ENCODE measurements at places on chromosomes 5 and 9.

DNA sequence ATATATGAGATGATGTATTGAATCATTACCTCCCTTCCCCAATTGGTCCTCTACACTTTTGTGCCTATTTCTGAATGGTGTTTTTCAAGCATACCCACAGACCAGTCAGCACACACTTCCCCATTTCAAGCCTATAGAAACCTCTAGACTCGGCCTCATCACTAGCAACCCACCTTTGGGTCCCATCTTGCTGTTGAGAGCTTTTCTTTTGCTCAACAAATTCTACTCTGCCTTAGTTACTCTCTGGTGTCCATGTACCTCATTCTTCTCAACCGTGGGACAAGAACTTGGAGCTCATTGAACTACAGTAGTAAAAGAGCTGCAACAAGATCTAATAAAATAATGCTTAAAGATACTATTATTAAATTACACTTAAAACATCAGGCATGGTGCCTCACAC is 49.0 kb upstream of the KDM4C start:
- DNase-seq = no peak

DNA sequence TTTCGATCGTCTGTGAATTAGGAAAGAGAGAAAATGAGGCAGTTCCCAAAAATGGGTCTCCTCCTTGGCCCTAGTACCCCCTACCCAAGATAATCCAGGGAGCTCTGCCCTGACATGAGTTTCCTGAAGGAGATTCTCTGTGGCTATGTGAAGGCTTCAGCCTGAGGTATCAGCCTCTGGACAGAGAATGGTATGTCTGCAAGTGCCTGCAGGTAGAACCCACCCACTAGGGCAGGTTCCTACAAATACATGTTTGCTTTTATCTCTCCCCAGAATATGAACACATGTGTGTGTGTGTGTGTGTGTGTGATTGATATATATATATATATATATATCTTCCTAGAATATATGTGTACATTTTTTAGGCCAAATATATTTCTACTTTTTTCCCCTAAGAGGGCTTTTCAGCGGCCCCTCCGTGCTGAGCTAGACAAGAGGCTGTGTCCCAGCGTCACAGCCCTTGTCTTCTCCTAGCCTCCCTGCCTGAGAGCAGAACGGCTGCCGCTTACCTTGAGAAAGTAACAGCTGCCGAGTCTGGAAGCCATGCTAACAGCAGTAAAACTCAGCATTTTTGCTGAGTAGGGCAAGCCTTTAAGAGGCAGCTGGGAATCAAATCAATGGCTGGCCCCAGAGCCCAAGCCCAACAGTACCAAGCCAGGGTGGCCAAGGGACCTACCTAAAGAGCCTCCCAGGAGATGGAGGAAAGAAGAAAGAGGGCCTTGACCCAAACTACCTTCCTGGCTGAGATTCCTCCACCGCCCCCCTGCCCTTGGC is 2.1 kb downstream of the BRINP1 start:
- no peak for DNase-seq

- DNase-seq = no peak
These were observed 224.8 kb upstream of the VLDLR start for GRCh38 chr9:2396622-2397285.

DNA sequence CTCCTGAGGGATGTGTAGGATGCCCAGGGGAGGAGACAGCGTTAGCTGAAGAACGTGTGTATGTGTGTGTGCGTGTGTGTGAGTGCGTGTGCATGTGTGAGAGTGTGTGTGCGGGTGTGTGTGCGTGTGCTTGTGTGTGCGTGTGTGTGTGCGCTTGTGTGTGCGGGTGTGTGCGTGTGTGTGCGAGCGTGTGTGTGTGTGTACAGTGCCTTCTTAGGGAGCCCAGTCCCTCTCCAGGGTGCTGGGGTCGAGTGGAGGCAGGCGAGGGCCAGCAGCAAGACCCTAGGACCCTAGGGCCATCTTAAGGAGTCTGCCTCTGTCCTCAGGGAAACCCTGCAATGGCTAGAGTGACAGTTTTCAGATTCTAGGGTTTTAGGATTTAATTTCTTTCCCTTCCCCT is 26.0 kb upstream of the STXBP1 start:
- no peak for DNase-seq

DNA sequence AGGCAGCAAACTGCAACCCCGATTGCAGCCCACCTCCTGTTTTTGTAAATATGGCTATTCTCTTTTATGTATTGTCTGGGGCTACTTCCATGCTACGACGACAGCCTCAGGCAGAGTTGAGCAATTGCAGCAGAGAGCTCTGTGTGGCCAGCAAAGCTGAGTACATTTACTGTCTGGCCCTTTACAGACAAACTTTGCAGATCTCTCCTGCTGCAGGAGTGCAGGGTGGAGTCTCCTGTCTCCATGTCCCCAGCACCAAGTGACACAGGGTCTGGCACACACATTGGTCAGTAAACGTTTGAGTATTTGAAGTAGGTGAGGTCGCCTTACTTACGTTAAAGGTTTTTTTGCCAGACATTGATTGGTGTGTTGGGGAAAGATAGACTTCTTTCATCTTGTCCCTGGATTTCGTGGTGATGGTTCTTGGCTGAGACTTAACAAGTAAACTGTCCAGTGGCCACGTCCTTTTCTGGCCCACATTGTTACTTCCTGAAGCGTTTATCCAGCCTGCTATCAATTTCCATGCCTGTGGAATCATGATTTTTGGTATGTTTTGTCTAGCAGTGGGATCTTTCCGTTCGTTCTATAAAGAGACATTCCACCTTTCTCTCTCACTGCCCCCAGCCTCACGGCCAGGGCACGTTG is 27.2 kb downstream of the PRRC2B start:
- DNase-seq = peak; percentile 49

DNA sequence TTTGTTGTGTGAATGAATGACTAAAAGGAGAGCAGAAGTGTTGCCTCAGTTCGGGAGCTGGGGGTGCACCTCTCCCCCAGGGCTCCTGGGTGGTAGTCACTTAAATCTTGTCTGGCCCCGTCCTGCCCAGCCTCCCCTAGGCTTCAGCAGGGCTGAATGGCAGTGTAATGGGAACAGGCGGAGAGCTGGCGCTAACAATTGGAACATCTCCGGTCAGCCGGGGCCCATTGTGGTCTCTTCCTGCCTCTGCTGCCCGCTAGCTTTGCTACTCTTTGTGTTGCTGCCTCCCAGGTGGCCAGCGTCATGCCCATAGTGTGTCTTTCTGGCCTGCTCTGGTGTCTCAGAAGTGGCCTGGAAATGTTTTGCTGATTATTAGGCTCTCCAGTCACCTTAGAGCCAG is 62.3 kb downstream of the RGS3 start:
- DNase-seq = no peak

GRCh38 chr5:135461481-135462151 is 9.5 kb upstream of the TIFAB start:
- no peak for DNase-seq

- DNase-seq = peak; percentile 44
These were observed 720 bp downstream of the NOTCH1 start for GRCh38 chr9:136544964-136545691.

DNA sequence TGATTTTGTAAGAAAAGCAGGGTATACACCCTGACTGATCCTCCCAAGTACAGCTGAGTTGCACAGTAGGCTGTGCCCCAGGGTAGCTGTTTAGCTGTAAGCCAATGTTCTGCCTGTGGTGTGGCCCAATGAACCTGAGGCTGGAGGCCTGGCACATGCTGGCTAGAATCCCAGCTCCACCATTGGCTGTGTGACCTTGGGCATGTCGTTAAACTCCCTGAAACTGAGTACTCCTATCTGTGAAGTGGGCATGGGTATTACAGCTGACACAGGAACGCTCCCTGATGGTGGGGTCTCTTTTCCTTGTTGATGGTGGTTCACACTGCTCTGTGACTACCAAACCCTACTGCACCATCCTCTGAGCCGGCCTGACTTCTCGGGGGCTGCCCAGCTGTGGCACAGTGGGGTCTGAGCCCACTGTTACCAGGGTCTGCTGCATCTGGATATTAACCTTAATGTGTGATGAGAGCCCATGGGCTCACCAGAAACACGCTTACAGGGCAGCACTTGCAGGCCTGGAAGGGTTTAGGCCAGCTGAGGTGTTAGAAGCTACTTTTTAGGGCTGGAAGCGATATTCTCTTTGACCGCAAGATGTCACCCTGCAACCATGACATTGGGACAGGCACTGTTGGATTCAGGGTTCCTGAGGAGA is 7.0 kb upstream of the GADD45G start:
- peak; percentile 52 for DNase-seq

DNA sequence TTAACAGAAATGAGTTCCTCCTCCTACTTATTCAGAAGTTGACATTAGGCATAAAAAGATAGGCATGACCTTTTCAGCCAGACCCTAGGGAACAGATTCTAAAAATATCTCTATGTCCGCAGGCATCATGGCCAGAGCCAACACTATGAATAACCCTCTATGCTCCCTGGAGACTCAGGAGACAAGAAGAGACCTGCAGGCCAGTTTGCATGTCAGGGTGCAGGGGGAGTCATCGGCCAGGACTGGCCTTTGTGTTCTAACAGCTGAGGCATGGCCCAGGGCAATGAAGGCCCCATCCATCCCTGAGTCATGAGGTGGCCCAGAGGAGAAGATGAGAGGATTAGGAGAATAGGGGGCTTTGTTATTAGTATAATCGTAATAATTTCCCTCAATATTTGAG is 93.8 kb downstream of the TMEM215 start:
- DNase-seq = no peak

DNA sequence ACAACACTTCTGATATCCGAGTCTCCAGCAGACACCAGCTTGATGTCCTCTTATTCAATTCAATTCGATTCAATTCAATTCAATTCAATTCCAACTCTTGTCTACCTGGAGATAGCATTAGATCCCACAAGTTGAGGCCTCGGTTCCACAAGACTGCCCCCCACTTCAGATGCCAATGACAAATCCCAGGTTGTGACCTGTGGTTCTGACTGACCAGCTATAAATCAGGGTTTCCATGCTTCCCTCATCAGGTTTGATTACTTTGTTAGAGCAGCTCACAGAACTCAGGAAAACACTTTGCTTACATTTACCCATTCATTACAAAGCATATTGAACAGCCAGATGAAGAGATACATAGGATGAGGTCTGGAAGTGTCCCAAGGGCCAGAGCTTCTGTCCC is 82.6 kb downstream of the ALDH7A1 start:
- DNase-seq = no peak

DNA sequence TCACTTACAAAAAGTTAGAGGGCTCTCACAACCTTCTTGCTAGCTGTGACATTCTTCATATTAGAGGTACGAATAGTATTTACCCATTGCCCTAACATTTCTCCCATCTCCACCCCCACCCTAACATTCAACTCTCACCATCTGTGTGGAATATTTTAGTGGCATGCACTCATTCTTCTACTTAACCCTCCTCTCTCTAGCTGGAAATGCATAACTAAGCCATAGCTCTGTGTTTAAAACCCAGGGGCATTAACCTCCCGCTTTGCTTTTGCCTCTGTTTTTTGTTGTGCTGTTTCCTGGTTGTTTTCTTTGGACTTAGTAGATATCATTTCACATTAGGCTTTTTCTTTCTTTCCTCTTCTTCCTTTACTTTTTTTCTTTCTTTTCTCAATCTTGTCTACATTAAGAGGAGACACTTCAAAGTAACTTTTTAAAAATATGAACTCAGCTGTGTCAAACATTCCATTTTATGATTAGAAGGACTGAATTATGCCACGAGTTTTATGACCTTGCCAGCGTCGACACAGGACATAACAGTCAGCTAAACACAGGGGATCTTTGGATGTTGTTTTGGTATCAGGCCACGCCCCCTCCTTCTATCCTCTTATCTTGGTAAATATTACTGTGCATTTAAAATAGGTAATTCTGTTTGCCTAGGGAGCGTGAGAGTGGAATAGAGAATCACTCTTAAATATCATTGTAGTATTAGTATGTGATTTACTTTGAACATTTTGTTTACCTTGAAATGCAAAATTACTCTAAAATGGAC is 236.0 kb downstream of the CD180 start:
- DNase-seq = peak; percentile 21

- no peak for DNase-seq
These were observed 9.3 kb upstream of the GPR150 start for GRCh38 chr5:95610546-95610945.

DNA sequence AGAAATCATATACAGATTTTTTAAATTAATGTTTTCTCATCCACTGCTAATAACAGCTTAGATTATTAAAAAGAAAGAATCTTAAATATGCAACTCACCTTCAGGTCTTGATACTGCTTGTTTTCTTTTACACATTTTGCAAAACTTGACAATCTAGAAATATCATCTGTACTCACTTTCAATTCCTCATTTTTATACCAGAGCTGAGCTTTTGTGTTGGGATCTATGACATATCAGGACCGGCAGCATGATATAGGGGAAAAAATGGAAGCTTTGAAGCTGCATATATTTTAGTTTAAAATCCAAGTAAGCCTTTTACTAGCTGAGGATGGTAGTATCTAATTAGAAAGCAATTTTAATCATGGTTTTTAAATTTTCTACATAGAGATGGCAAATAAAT is 75.7 kb upstream of the SMARCA2 start:
- DNase-seq = no peak

- DNase-seq = peak; percentile 98
These were observed 210.2 kb upstream of the ACTBL2 start for GRCh38 chr5:57692582-57693487.

GRCh38 chr5:32098890-32099310 is 75.2 kb downstream of the GOLPH3 start:
- no peak for DNase-seq

DNA sequence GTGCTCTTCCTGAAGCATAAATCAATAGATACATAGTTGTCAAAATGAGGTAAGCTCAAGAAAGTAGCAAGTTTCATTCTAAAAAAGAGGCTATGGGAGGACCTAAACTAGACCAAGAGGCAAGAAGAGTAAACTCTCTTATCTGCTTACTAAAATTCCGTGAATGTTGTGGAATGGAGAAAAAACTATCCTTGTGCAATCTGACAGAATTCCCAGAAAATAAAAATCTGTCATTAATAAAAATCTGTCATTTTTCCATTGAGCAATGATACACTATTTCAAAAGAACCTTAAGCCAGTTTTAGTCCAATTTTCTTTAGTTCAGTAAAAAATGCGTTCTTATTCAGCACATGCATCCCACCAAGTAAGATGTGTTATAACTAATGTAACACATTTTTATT is 15.9 kb upstream of the FANCC start:
- DNase-seq = no peak

GRCh38 chr9:71986900-71987299 is 73.5 kb downstream of the C9orf57 start:
- no peak for DNase-seq

DNA sequence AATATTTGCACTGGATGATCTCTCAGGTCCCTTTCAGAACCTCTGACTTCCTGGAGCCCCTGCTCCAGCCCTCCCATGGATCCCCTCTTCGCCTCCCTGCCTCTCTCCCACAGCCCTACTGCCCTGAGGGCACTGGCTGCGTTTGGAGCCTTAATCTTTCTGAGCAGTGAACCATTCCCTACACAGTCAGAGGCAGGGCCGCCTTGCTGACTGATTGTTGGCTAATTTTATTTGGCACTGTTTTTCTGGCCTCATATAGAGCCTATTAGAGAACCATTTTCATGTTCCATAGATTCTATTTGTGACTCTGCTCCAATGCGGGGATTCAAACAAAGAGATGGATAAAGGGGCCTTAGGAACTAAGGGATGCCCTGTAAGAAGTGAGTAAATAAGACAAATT is 91.1 kb downstream of the BRINP1 start:
- no peak for DNase-seq

GRCh38 chr9:79674052-79674777 is 102.5 kb downstream of the TLE4 start:
- DNase-seq = no peak

GRCh38 chr5:135718651-135719050 is 115.8 kb upstream of the SLC25A48 start:
- DNase-seq = no peak

GRCh38 chr9:137674307-137674975 is 55.6 kb downstream of the EHMT1 start:
- no peak for DNase-seq

GRCh38 chr9:114220061-114220541 is 64.8 kb downstream of the COL27A1 start:
- DNase-seq = peak; percentile 28

All from ELR (cell line).